ENCODE measurements at places on chromosomes 3 and 15.
A peak's percentile ranks its signal among the peaks of the same experiment; 100 is the strongest.

- peak; percentile 7 for DNase-seq
Measured at GRCh38 chr3:10983219-10983916, 9.2 kb upstream of the SLC6A1 start.

DNA sequence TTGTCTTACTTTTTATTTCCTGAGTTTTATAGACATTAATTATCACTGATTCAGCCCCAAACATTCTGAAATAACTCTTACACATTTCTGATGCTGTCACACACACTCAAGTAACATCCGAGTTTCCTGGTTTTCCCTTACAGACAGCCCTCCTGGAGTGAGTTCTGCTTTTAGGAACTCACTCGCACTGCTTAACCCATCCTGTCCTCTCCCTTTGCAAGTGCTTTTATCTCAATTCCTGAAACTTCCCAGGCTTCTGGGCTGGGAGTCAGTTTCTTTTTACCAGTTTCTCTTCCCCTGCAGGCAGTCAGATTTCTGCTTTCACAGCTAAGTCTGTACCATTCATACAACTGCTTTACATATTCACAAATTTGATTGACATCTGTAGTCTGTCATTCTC is 15.6 kb upstream of the SH3GL3 start:
- DNase-seq: no peak

GRCh38 chr3:124035463-124036121 is 43.7 kb upstream of the ROPN1 start:
- no peak for DNase-seq

DNA sequence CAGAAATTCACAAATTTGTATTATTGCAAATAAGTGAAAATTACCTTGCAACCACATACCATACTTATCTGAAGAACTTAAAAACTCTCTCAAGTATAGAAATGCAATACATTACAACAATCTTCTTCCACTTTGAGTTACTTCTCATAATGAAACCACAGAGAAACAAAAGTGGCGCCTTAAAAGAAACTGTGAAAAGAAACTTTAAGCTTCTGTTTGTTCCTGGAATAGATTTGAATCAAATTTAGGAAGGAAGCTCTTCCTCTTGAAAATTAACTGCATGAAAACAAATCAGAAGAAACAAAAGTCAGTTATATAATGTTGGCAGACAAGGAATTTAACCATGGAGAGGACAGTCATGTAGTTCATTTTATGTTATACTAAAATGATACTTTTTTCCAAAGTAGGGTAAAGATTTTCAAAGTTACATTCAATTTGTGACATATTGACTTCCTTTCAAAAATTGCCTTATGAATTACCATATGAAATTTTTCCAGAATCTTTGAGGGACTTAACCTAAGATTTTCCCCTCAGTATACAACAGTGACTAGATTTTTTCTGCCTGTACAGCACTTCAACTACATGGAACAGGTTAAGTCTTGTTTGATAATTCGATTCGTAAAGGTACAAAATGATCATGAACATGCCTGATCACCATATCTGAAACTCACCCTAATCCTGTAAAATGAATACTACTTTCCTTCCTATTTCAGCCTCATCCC is 57.6 kb upstream of the TNFSF10 start:
- no peak for DNase-seq

GRCh38 chr15:68299436-68299835 is 21.9 kb downstream of the FEM1B start:
- DNase-seq: no peak

- DNase-seq: no peak
Measured at GRCh38 chr3:39362192-39362591, 21.0 kb upstream of the SLC25A38 start.

GRCh38 chr15:75452865-75453702 is 1.6 kb upstream of the SIN3A start:
- peak; percentile 74 for DNase-seq

GRCh38 chr3:3027976-3028567 is 82.1 kb downstream of the IL5RA start:
- DNase-seq: no peak

- no peak for DNase-seq
Measured at GRCh38 chr15:100999369-100999768, 80.2 kb downstream of the LRRK1 start.

GRCh38 chr3:12408984-12409683 is 75.1 kb upstream of the TSEN2 start:
- DNase-seq: no peak

DNA sequence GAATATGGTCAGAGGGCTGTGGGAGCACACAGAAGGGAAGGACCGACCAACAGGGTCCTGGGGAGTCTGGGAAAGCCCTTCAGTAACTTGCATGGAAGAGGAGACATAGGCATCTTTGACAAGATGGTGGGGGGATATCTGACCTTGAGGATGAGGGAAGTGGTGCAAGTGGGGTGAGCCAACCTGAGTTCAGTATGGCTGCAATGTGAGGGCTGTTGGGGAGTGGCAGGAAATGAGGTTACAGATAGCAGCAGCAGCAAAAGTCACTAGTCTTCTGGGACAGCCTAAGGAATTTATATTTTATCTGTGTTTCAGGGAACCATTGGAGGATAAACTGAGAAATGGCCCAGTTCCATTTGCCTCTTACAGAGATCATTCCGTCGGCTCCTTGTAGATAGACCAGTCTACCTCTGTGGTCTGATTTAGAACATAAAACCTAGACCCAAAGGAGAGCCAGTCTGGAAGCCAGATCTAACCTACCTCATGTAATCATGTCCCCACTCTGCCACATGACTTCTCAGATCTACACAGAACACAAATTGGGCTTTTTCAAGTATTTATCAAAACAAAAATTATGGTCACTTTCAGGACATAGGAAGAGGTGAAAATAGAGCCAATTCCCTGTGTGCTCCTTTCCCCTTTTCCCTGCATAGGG is 75.6 kb downstream of the ST6GAL1 start:
- DNase-seq: no peak

DNA sequence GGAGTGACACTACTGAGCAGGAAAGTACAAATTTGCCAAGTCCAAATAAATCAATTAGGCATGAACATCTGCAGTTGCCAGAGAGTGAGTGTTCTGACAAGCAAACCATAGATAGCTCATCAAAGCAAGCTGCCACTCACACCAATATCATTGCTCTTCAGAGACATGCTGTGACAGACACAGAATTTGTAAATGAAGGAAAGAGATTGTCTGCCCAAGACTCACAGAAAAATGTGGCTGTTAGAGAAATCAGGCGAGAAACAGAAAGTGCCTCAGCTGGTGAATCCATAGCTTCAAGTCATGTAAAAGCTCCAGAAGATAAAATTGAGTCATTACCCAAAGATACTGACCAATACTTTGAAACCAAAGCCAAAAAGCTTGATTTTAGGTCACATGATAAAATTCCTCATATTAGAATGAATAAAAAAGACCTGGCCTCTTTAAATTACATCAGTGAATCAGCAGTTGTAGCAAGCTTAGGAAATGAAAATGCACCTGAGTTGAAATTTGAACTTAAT is 50.8 kb downstream of the CRYBG3 start:
- DNase-seq: no peak

GRCh38 chr3:195365371-195365770 is 77.4 kb downstream of the ACAP2 start:
- DNase-seq: no peak

- no peak for DNase-seq
Measured at GRCh38 chr3:82556113-82556512, 794.7 kb upstream of the GBE1 start.

DNA sequence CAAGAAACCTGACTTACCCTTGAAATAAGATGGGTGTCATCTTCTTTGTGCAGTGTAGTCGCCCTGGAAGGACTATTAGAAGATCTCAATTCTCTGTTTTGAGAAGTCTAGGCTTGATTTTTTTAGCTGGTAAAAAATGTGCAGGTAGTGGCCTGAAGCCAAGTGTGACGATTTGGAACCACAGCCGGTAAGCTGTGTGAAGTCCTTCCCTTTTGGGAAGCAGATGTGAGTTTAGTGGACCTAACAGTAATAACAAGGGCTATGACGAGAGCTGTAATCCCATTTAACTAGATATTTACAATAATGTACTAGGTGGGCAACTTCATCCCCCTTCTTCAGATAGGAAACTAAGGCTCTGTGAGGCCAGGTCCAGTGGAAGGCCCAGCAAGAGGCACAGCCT is 81.7 kb upstream of the MYZAP start:
- no peak for DNase-seq

GRCh38 chr15:32706704-32707103 is 11.1 kb upstream of the GREM1 start:
- no peak for DNase-seq

GRCh38 chr3:42476225-42477125 is 26.0 kb upstream of the VIPR1 start:
- DNase-seq: no peak

DNA sequence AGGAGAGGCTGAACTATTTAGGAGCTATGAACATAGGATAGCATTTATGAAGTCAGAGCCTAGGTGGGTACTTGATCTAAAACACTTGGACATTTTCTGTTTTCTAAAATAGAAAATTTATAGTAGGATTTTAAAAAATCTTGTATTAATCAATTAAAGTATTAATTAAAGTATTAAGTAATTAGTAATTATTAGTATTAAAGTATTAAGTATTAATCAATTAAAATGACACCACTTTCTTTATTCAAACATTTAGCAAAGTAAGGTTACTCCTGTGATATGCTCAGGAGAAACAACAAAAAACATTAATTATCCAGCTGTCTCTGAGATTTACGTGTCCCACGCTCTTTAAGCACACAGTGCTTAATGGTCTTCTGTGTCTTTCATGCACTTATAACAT is 32.2 kb downstream of the CHCHD4 start:
- no peak for DNase-seq

- DNase-seq: no peak
Measured at GRCh38 chr15:25731411-25731810, 131.7 kb downstream of the ATP10A start.

DNA sequence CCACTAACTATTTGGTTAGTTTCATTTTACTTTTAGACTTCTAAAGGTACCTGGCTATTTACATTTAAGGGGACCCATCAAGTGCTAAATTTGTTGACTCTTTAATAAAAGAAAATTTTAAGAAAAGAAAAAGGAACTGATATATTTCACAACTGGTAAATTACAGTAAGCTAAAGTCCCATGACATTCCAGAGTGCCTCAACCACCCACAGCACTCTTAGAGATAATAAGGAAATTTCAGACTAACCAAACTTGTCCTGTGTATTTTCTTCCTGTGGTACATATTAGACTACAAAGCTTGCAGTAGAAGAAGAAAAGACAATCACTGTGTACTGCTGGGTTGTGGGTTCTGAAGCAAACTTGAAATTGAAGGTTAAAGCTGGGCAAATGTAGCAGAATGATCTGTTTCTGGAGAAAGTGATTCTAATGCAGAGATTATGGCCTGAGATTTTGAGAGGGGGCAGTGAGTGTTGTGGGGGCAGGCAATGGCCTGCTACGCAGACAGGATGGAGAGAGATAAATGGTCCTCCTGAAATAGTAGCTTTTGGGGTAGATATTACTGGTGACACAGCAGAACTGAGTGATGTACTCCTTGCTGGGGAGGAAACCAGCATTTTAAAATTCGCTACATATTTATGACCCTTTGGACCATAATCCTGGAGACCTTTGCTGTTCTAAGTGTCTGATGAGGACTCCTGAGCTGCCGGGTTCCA is 24.5 kb upstream of the MFSD1 start:
- no peak for DNase-seq

- DNase-seq: no peak
Measured at GRCh38 chr15:90607361-90607760, 77.6 kb downstream of the CRTC3 start.

GRCh38 chr15:40366457-40367370 is 8.7 kb downstream of the DISP2 start:
- DNase-seq: no peak

DNA sequence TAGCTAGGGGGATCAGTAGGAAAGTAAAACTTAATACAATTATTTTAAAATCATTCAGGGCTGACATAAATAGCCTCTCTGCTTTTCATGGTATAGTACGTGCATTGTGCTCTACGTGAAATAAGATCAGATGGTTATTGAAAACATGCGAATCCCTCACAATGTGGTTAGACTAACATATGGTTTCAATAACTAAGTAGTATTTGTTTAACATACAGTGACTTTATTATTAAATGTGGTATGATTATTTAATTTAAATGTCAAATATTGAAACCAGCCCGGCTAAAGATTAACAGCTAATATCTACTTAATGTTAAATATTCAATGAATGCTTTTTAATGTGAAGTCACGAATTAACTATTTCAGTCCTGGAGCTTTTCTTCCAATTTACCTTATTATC is 473.9 kb upstream of the THBS1 start:
- no peak for DNase-seq

- no peak for DNase-seq
Measured at GRCh38 chr15:50633653-50634052, 52.9 kb downstream of the TRPM7 start.

DNA sequence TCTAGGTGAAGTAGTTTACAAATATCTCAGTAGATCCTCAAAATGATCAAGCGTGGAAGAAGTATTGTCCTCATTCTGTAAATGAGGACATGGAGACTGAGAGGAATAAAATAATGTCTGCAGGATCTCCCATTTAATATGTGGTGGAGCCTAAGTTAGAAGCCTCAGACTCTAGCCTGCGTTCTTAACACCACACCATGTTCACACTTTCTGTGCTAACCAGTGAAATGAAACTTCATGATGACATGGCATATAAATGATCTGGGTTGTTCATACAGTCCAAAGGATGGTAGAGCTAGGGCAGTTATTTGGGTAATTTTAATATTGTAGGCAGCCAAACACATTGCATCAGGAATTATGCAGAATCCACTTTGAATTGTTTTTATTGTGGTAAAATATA is 25.1 kb upstream of the APH1B start:
- DNase-seq: no peak

DNA sequence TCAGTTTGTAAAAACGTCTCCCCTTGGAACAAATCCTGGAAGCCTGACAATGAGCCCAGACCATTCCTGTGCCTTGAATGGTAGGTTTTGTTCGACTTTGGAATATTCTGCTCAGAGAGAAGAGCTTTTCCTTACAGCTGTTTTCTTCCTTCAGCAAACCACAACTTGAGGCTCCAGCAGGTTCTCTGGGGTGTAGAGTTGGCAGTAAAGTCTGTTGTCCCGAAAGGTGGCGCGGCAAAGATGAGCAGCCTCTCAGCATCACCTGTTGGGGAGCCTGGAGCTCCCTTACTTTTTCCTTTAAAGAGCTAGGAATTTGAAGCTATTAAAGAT is 65.4 kb downstream of the BOC start:
- no peak for DNase-seq

GRCh38 chr3:42830437-42831320 is 21.4 kb downstream of the ACKR2 start:
- no peak for DNase-seq

Data from activated T-cell treated with anti-CD3 and anti-CD28 coated beads, Interleukin-2, amount 50 U/mL, for 72 hours (primary cell).